ENCODE measurements at places on chromosomes 3 and 15. TPM values are rescaled to one million over a fixed set of nuclear protein-coding genes. Genes with fewer than 3 reads are reported as not detected.

REC114 gene
- 4.6 TPM for total RNA-seq

DNA sequence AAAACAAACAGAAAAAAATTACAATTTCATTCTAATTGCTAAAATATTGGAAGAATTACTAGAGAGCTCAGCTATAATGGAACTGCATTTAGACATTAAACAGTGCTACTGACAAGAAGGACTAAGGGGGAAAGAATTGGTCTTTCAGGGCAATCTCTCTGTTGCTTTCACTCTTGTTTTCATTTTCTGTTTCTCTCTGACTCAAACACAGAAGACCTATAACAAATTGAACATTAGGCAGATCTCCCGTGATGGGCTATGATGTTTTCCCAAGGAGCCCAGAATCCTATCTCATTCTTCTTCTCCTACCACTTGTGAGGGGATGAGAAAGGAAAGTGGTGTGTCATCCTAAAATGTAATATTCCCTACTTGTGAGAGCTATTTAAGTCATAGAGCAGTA lies 358.0 kb upstream of the TGFBR2 start:
- no peaks in the 10 kb centered on the region for H3K36me3 ChIP-seq
- H3K4me1 ChIP-seq, result no peaks in the 10 kb centered on the region
- H3K4me3 ChIP-seq, result no peak overlapping the region
- H3K27me3 ChIP-seq, result no peaks in the 10 kb centered on the region

C2CD4A gene
- 0.16 TPM for total RNA-seq

DNA sequence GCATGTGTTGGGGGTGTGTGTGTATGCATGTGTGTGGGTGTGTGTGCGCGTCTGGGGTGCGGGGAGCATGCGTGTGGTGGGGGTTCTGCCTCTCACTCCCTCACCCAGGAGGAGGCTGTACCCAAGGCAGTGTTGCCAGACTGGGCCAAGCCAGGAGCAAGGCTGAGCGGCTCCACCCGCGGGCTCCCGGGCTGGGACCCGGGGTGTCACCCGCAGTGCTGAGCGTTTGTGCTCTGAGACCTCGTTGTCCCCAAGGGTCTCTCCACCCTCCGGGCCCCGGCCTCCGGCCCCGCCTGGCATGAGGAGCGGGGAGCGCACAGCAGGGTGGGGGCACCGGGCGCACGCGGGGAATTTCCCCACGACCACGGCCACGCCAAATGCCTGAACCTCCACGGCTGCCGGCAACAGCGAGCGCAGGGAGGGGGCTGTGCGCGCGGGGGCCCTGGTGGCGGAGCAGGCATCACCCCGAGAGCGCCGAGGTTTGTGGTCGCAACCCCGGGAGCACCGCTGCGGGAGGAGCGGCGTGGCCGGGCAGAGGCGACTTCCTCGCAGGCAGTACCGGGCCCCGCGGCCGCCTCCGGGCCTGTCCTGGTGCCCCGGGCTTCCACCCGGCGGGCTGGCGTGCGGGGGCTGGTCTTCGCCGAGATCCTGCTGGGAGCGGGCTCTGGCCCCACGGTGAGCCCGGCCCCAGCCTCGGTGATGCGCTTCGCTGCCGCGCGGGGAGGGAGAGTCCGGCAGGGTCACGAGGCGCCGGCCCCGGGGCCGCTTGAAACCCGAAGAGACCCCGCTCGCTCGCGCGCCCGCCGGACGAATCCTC lies 7.4 kb upstream of the OCA2 start:
- H3K36me3 ChIP-seq, result peaks cover 3% of the 10 kb centered on the region
- H3K27ac ChIP-seq, result peak overlapping the region; percentile 1
- no peak for DNase-seq

- no peaks in the 10 kb centered on the region for H3K27me3 ChIP-seq
- DNase-seq, result no peak
- no peak overlapping the region for H3K27ac ChIP-seq
These were observed 34.9 kb upstream of the MEIS2 start for GRCh38 chr15:37135225-37135624.

DNA sequence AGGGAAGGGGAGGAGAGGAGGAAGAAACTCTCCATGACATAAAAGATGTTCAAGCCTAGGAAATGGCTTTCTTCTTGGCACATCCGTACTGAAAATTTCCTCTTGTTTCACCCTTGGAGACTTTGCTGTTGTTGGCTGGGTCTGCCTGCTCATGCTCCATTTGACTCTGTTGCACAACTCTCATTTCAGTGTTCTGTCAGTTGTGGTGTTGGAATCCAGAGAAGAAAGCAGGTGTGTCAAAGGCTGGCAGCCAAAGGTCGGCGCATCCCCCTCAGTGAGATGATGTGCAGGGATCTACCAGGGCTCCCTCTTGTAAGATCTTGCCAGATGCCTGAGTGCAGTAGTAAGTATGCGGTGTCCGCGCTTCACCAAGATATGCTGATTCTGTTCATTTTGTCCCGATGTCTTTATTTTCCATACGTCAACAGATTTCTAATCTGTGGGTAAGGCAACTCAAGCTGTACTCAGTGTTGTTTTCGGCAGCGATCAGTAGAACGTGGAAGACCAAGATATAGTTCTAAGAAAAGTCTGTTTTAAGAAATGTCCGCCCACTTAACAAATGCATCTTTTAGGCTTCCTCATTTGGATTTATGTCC lies 265.2 kb upstream of the GOLGA6L4 start:
- H3K27me3 ChIP-seq, result no peaks in the 10 kb centered on the region
- no peak for DNase-seq
- no peaks in the 10 kb centered on the region for H3K36me3 ChIP-seq

- no peaks in the 10 kb centered on the region for H3K27me3 ChIP-seq
- H3K4me1 ChIP-seq, result no peaks in the 10 kb centered on the region
- no peak overlapping the region for H3K4me3 ChIP-seq
- H3K27ac ChIP-seq, result peak overlapping the region; percentile 48
These were observed 43.4 kb downstream of the C2CD4A start for GRCh38 chr15:62109982-62110851.

SCG3 gene
- not detected for total RNA-seq

RHCG gene
- 0.43 TPM for total RNA-seq

DNA sequence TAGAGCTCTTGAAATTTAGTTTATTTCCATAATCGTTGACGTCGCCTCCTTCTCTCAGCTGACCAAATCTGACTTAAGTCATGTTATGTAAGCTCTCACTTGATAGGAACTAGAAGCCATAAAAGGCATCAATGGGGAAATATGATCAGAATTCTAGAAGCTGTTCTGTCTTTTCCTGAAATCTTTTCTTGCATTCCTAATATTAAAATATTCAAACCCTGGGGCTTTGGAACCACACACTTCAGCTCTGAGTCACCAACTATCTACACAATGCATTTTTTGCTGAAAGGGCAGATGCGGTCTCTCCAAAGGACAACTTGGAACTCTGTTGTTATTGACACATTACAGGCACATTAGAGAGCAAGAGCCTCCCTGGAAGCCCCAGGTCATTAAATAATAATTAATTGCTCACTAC lies 91.3 kb downstream of the LARS2 start:
- no peak overlapping the region for H3K27ac ChIP-seq
- no peaks in the 10 kb centered on the region for H3K4me1 ChIP-seq
- H3K4me3 ChIP-seq, result no peak overlapping the region
- no peak for DNase-seq
- no peaks in the 10 kb centered on the region for H3K27me3 ChIP-seq

DNA sequence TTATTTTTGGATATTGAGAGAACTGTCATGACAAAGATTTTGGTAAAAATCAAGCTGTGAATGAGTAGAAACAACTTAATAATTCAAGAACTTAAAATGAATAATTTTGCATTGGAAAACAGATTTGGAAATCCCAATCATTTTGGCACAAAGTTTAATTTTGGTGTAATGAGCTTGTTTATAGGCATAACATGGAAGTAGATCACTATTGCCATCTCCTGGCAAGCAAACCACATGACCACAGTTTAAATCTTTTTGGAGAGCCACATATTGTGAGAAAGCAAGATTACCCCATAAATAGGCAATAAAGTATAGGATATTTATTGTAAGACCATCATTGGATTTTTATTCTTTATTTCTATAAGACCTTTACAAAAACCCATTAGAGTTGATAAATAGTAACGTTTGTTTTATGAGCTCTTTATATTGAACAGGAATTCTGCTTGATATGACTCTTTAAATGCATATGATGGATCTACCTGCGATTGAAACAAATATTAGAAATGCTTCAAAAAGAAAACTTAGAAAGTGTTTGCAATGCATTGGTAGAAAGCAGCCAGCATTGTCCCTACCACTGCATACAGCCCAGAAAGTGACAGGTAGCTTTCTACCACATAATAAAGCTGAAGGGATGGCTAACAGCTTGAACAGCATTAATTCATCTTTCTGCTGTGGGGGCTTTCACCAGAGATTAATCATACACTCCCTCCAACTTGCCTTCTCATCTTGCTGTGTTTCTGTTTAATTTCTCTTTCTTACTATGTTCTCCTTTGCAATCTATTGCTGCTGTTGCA lies 766.8 kb downstream of the TBL1XR1 start:
- no peaks in the 10 kb centered on the region for H3K36me3 ChIP-seq
- H3K4me1 ChIP-seq, result no peaks in the 10 kb centered on the region
- DNase-seq, result no peak
- no peak overlapping the region for H3K27ac ChIP-seq

DNA sequence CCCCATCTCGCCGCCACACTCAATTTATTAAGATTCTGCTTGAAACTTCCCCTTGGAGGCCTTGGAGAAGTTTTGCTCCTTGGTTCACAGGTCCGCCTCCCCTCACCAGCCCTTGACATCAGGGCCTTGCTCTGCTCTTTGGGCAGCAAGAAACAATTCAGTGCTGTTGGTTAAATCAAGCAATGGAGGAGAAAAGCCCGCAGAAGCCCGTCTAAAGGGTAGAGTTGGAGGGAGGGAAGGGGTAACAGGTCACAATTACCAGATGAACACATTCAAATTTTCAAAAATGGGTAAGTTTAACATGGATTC lies 429 bp downstream of the PARP9 start:
- peak overlapping the region; percentile 90 for H3K27ac ChIP-seq
- no peaks in the 10 kb centered on the region for H3K27me3 ChIP-seq
- peak overlapping the region; percentile 83 for H3K4me3 ChIP-seq
- no peak for DNase-seq

MYZAP gene
- 491 TPM for total RNA-seq

DNA sequence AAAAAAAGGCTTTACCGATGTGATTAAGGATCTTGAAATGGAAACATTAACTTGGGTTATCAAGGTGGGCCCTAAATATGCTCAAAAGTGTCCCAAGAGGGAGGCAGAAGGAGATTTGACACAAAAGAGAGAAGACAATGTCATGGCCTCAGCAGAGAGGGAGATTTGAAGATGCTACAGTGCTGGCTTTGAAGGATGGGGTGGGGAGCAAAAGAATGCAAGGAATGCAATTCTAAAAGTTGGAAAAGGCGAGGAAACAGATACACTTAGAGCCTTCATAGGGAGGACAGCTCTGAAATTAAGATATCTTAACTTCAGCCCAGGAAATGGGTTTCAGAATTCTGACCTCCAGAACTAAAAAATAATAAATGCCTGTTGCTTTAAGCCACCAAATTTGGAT lies 314.5 kb upstream of the CCDC54 start:
- H3K4me1 ChIP-seq, result peaks cover 20% of the 10 kb centered on the region
- H3K36me3 ChIP-seq, result no peaks in the 10 kb centered on the region
- H3K27ac ChIP-seq, result no peak overlapping the region
- no peaks in the 10 kb centered on the region for H3K27me3 ChIP-seq
- no peak for DNase-seq

DNA sequence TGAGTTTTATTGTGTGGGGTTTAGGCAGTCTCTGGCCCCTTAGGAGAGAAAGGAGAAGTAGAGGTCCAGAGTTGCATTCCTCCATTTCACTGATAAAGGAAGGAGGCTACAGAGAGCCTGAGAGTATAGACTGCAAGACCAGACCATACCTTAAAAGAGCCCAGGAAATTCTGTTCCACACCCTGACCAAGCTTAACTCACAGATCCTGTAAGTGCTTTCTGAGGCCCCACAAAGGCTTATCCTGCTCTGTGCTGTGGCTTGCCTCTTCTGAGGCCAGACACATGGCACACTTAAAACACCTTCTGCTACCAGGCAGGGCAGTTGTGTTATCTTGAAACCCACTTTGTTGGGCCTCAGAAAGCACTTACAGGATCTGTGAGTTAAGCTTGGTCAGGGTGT lies 39.2 kb upstream of the LEKR1 start:
- H3K4me3 ChIP-seq, result no peak overlapping the region
- no peak overlapping the region for H3K27ac ChIP-seq
- H3K36me3 ChIP-seq, result no peaks in the 10 kb centered on the region
- H3K27me3 ChIP-seq, result no peaks in the 10 kb centered on the region
- no peak for DNase-seq
- H3K4me1 ChIP-seq, result no peaks in the 10 kb centered on the region

DNA sequence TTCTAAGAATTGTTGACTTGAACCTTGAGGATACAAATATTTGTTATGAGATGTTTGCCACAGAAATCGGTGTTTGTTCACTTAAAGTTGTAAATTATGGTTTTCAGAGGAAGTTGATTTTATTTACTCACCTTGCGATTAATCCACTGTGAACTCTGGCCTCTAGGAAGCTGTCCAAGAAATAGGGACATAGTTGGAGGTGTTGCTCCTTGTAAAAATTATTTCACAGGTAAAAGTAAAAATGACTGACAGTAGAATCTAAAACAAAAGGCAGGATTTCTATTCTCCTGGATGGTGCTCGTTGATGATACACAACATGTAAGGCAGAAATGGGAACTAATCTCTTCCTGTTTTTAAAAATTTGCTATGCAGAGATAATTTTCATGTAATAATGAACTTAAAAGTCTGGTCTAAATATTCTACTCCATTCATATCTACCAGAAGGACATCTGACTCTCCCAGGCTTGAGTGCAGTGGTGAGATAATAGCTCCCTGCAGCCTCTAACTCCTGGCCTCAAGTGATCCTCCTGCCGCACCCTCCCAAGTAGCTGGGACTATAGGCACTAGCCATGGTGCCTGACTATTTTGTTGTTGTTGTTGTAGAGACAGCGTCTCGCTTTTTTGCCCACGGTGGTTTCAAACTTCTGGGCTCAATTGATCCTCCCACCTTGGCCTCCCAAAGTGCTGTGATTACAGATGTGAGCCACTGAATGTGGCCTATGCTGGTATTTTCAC lies 17.1 kb upstream of the LZTFL1 start:
- no peaks in the 10 kb centered on the region for H3K27me3 ChIP-seq
- no peak overlapping the region for H3K27ac ChIP-seq
- H3K4me3 ChIP-seq, result no peak overlapping the region
- H3K4me1 ChIP-seq, result no peaks in the 10 kb centered on the region
- H3K36me3 ChIP-seq, result no peaks in the 10 kb centered on the region

FANCI gene
- 0.79 TPM for total RNA-seq

- H3K36me3 ChIP-seq, result no peaks in the 10 kb centered on the region
- H3K27ac ChIP-seq, result no peak overlapping the region
- no peak overlapping the region for H3K4me3 ChIP-seq
- H3K4me1 ChIP-seq, result no peaks in the 10 kb centered on the region
- no peaks in the 10 kb centered on the region for H3K27me3 ChIP-seq
These were observed 524.7 kb downstream of the PYDC2 start for GRCh38 chr3:191985691-191986090.

HGD gene
- total RNA-seq, result 0.41 TPM

- H3K27ac ChIP-seq, result no peak overlapping the region
- no peak for DNase-seq
- no peak overlapping the region for H3K4me3 ChIP-seq
- no peaks in the 10 kb centered on the region for H3K4me1 ChIP-seq
These were observed 91.8 kb downstream of the THBS1 start for GRCh38 chr15:39672666-39673065.

Measured in right atrium auricular region (tissue), 2 donors.